Activated naive CD4-positive, alpha-beta T cell (primary cell): ENCODE measurements at places on chromosomes 11 and 22.
A peak's percentile ranks its signal among the peaks of the same experiment; 100 is the strongest.

DNA sequence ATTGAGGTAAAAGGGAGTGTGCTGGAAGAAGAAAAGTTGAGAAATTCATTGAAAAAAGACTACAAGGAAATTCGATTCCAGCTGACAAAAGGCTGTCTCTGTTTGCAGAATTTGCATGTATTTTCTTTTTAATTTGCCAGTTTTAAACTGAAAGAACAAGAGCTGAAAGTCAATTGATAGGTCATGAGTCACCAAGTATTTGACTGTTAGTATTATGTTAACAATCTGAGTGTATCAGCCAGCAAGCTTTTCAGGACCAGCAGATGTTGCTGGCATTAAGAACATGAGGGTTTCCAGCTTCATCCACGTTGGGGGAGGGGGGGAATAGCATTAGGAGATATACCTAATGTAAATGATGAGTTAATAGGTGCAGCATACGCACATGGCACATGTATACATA is 726.7 kb downstream of the METTL15 start:
- no peak for DNase-seq

- DNase-seq: no peak
Observed at GRCh38 chr11:13338019-13338426, 60.4 kb downstream of the BMAL1 start.

GRCh38 chr11:80096736-80097135 is 655.9 kb upstream of the TENM4 start:
- no peak for DNase-seq

DNA sequence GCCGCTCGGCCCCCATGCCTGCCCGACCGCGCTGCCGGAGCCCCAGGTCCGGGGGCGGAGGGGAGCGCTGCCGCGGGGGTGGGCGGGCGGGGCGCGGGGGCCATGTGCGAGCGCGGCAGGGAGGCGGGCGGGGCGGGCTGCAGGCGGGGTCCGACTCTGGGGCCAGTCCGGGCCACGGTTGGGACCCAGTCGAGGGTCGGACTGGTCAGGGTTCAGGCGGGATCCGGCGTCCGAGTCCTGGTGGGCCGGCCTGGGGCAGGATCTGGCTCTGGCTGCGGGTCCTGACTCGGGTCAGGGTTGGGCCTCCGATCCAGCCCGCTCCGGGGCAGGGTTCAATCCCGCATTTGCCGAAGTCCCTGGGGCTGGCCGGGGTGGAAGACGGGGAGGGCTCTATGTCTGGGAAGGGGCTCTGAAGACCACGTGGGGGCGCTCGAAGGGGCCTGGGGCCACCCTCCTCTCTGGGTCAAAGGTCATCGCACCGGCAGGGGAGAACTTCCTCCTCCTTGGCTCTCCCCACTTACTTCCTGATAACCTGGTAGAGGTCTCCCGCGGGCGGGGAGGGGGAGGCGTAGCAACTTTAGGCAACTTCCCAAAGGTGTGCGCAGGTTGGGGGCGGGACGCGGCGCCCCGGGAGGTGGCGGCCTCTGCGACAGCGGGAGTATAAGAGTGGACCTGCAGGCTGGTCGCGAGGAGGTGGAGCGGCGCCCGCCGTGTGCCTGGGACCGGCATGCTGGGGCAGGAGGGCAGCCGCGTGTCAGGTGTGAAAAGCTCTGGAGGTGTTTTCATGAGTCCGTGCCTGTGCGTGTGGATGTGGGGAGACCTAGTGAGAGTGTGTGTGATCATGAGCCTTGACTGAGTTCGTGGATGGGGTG is 603 bp downstream of the ESRRA start:
- DNase-seq: peak; percentile 37

DNA sequence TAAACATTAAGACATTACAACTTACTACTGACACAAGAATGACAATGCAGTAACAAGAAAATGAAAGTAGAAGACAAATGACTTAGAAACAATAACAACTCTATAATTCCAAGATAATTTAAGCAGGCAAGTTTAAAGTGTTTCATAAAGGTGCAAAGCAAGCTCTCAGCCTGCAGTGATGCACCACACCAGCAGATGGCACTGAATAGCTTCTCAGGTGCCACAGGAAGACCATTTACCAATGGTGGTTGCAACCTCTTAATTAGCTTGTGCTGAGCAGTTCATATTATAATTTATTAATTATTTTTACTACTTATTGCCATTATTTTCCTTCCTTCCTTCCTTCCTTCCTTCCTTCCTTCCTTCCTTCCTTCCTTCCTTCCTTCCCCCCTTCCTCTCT is 60.6 kb downstream of the NXPE2 start:
- no peak for DNase-seq
